ENCODE measurements at places on chromosomes 7 and 10.

DNA sequence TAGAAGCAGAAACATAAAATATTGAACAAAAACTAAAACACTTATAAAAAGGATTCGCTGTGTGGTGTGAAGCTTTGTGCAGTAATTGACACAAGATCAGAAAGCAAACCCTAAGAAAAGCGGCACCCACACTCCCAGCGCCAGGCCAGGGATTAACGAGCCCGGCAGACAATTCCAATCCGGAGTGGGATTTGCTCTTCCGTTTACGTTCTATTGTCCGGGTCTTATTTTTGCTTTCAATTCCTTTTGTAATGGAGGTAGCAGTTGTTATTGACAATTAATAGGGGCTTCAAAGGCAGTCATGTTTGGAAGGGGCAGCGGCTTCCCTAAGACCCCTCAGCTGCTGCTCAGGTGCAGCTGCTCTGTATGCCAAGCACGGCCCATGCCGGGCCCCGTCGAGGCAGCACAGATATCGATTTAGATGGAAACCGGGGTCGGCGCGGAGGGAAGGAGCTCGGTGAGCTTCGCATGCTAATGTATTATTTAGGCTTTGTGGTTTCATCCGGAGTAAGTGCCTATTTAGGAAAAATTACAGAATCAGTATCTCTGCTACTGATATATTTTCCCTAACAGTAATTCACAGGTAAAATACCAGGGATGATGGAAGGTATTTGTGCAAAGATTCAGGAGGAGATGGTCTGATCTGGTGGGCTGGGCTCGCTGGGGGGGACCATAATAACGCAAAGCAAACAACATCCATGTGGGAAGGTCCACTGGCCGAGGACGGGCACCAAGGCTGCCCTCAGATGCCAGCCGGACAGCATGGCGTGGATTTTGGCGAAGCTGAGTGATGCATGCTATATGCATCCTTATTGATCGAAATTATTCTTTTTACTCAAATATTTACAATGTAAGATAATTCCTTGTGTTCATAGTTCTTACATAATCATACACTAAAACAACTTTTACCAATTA lies 561.7 kb downstream of the PTPRN2 start:
- DNase-seq: no peak

DNA sequence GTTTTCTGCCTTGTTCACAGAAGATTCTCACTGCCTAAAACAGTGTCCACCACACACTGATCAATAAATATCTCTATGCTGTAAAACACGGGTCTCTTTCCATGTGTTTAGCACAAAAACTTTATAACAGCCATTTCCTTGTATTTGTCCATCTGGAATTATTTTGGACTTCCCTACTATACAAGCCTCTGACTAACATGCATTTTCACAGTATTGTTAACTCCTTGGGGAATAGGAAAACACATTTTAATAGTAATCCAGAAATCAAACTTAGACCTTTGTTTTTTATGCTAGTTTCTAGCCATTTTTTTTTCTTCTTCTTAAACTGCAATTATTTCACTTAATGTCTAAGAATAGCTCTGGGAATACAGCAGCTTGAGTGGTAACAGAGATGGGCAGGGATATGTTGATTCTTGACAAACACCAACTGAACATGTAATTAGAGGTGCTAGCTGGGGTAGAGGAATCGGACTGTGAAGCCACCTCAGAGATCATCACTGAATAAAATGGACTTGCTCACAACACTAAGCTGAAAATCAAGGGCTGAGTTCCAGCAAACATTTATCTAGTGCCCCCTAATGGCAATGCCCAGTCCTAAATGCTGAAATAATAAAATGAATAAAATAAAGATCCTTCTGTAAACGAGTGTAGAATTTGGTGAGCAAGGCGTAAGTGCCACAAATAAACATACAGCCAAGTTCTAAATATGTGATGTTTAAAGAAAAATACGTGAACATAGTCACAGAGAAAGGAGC lies 593.1 kb downstream of the SORCS1 start:
- DNase-seq: no peak

DNA sequence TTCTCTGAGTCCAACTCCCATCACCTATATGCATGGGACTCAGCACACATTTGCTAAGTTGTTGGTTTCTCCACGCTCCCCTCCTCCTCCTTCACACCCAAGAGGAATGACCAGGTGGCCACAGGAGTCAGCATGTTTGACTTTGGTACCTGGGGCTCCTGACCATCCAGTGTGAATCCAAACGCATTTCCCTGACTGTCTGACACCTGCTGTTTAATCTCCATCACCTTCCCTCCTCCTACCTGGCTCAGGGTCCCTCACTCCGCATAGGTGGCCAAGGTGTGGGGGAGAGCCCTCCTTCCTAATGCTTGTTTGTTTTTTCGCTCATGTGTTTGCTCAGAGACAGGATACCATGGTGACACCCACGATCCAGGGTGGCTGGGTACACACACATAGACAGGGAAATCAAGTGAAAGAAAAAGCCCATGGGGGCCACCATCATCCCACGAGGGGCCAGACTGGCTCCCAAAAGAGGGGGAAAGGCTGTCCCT lies 194.9 kb downstream of the KCNMA1 start:
- no peak for DNase-seq

DNA sequence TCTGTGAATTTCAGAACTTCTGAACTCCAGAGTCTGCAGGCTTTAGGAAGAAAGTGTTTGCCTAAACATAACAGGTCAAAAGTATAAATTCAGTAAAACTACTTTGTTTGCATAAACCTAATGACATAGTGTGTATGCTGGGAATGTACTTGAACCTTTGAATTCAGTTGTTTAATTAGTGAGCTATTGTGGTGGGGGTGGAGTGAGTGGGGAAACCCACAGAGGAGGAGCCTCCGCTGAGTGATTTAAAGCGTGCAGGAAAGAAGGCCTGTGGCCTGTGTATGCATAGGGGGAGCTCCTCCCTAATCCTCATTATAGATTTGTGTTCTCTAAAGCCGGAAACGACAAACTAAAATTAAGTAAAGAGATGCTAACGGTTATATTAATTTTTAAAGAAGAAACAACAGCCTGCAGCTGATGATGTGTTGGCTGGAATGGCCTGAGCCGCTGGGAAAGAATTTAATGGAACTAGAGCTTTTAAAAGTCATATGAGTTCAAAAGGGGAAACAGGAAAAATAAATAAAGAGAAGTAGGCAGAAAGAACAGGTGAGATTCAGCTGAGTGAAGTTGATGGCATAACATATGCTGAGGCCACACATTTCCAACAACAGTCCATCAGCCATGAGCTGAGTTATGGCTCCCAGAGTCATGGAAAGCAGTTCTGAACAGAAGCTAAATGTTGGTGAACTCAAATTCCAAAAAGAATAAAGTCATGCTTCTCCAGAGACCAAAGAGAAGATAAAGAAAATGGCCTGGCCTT lies 595.0 kb downstream of the GRM8 start:
- no peak for DNase-seq

- no peak for DNase-seq
These were observed 57.3 kb upstream of the ZEB1 start for GRCh38 chr10:31261511-31262311.

- no peak for DNase-seq
These were observed 16.7 kb upstream of the AZGP1 start for GRCh38 chr7:99992330-99993038.
